Central memory CD4-positive, alpha-beta T cell (primary cell): ENCODE measurements at places on chromosomes 6 and 20.

- DNase-seq, result no peak
Observed at GRCh38 chr6:9933677-9934076, 481.2 kb downstream of the TFAP2A start.

DNA sequence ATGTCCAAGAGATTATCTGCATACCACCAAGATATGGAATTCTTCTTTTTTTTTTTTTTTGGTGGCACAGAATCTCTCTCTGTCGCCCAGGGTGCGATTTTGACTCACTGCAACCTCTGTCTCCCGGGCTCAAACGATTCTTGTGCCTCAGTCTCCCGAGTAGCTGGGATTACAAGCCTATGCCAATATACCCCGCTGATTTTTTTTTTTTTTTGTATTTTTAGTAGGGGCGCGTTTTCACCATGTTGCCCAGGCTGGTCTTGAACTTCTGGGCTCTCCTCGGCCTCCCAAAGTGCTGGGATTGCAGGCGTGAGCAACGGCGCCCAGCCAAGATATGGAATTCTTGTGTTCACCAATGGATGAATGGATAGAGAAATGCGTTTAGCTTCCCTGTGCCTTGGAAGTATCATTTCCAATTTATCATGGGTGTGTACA lies 31.0 kb downstream of the POM121L2 start:
- no peak for DNase-seq

- DNase-seq, result no peak
Observed at GRCh38 chr6:31876357-31876756, 2.4 kb downstream of the SLC44A4 start.

GRCh38 chr6:170038251-170038650 lies 252.6 kb downstream of the DLL1 start:
- DNase-seq, result no peak

- no peak for DNase-seq
Observed at GRCh38 chr6:140018588-140018987, 644.1 kb upstream of the CITED2 start.
